Stimulated activated CD4-positive, alpha-beta T cell treated with anti-CD3 and anti-CD28 coated beads, Interleukin-15, amount 100 ng/mL, for 24 hours (primary cell): ENCODE measurements at places on chromosomes 3 and 15.

DNA sequence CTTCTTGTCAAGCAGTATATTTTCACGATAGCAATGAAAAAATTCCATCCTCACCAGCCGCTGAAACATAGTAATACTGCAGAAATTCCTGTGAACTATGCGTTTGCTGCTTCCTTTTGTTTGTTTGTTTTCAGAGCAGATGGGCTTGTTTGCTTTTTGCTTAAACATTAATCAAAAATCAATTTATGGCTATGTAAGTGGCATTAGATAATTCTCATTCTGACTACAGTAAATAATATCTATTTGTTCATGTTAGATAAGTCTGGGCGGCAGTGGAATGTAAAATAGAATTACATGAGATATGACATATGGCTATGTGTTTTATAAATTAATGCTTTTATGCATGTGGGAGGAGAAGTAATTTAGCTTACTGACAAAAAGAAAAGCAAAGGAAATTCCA, 163.7 kb downstream of the PGPEP1L start:
- no peak for DNase-seq

- DNase-seq, result no peak
Measured at GRCh38 chr3:151960961-151961580, 87.6 kb downstream of the SUCNR1 start.

DNA sequence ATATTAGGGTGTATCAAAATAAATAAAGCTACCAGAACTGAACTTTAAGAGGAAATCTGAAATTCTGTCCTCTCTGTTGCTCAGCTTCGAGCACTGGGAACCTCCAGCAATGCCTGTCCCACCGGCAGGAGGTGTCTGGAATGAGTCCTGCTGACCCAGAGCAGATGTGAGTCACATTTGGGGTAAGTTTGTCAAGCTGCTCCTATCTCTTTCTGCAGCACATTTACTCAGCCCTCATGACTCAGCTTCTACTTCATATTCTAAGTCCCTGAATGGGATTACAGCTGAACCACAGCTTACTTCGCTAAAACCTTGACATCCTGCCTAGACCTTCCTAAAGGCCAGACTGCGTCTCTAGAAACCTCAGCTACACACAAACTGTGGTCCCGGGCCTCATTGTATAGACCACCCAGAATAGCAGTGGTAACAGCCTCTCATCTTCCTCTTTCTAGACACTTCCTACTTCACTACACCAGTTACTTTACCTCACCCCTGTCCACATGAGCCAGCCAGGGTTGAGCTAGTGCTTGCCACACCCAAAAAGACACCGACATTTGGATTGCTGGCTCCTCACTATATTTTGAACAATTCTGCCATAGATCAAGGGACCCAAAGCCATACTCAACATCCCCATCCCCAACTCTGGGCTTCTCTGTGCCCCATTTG, 109.6 kb upstream of the TMCO5A start:
- DNase-seq, result no peak

DNA sequence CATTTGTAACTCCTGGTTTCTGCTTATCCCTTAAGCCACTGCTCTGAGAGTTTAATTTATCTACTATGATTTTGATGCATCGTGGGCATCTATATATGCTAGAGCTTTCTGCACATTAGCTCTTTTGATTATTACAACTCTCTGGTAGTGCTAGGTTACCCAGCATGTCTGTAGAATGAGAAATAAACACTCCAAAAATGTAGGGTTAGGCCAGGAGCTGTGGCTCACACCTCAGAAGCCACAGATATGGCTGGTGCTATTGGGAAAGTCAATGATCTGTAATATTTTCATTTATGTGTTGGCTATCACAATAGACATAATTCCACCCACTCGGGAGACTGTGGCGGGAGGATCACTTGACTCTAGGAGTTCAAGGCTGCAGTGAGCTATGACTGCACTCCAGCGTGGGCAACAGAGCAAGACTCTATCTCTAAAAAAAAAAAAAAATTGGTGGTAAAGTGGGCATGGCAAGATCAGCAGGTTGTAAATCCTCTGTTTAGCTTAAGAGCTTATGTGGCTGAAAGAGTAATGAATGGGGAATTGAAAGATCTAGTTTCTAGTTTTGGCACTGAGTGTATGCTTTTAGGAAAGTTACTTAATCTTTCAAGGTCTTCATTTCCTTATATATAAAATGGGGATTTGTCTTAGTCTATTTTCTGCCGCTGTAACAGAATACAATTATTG, 6.3 kb downstream of the TIGIT start:
- DNase-seq, result no peak

DNA sequence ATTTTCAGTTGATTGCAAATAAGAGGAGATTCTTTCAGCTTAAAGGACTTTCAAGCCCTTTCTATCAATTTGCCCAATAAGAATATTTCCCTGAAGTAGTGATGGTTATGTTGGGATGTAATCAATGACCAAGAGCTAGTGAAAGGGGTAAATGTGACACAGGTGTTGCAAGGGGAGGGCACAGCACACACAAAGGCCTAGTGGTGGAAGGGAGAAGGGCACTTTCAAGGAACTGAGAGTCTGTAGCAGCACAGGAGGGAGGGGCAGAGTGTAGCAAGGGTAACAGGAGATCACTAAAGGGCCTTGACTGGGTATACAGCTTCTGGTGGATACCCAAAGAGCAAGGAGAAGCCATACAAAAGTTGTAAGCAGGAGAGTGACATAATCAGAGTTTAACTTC, 217.8 kb upstream of the ARHGEF26 start:
- DNase-seq, result no peak

GRCh38 chr3:142984255-142984654, 17.1 kb upstream of the U2SURP start:
- DNase-seq, result no peak

DNA sequence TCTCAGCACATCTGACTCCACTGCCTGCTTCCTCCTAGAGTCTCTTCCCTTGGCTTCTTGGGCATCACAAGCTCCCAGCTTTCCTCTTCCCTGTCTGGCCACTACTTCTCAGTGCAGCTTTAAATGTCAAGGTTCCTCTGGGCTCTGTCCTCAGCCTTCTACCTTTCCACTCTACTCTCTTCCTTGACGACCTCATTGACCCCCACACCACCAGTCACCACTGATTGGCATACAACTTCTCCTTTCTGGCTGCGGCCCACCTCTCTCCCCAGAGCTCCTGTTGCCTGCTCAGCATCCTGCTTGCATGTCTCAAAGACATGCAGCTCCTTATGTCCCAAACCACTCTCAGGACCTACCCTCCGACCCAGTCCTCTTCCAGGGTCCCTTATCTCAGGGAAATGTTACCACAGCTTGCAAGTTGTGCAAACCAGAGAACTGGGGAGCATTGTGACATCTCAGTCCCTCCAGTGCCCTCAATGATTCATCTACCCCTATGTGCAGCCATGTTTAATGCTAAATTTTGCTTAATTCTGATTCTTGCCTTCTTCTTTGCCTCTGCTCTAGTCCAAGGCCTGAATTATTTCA, 49.9 kb downstream of the TRPM1 start:
- DNase-seq, result no peak
